Mesenchymal stem cell (in vitro differentiated cells and primary cell): ENCODE measurements at places on chromosomes 6 and 20.

GRCh38 chr20:55533632-55534031, 471.7 kb downstream of the CBLN4 start:
- DNase-seq = no peak

- no peak for DNase-seq
Measured at GRCh38 chr20:3281437-3281836, 42.4 kb upstream of the SLC4A11 start.

GRCh38 chr6:138092686-138093085, 14.5 kb downstream of the PERP start:
- DNase-seq = no peak

DNA sequence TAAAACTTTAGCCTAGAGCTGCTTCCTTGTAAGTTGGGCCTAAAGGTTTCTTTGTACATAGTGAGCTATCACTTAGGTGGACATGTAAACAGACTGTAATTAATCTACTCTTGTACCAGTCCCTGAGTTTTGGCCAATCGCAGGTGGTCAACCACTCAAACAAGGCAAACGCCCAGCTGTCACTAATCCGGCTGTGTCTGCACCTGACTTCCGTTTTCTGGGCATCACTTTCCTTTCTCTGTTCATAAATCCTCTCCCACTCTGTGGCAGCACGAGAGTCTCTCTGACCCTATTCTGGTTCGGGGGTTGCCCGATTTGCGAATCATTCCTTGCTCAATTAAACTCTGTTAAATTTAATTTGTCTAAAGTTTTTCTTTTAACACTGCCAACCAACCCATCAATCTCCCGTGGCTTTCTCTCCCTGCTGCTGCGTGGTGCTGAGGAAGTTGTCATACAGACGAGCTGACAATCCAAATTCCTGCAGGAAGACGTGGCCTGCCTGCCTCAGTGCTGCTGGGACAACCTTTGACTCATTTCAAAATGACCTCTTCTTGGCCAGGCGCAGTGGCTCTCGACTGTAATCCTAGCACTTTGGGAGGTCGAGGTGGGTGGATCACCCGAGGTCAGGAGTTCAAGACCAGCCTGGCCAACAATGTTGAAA, 206.3 kb downstream of the QKI start:
- DNase-seq = no peak

DNA sequence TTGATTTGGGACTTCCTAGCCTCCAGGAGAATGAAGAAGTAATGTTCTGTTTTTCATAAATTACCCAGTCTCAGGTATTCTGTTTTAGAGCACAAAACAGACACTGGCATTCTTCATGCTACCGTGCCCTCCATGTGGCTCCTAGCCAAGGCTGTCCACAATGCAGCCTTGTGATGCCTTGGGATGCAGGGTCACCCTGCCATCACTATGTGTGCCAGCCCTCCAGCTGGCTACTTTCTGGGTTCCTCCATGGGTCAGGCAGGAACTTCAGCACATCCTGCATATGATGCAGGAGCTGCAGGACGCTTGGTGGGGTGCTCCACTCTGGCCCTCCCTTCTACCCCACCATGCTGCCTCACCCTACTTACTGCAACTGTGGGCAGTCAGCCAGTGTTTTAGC, 38.0 kb upstream of the FAM50B start:
- DNase-seq = no peak

- no peak for DNase-seq
Measured at GRCh38 chr20:49866051-49866450, 49.3 kb downstream of the SPATA2 start.

GRCh38 chr20:59518881-59519706, 85.2 kb upstream of the PHACTR3 start:
- peak; percentile 24 for DNase-seq

DNA sequence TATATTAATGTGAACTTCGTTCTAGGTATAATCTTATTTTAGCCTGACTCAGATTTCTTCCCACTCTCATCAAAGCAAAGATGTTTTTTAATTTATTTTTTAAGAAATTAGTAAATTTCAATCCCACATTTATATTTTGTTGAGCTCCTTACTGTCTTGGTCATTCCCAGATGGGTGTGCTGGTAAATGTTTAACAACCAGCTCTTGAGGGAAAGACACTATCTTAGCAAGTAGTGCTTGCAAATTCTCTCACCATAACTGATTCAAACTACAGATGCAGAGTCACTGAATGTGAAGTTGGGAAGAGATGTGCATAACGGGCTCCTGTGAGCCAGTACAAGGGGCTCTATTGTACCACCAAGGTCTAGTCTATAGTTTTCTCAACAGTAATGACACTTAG, 29.8 kb upstream of the BTN3A2 start:
- DNase-seq = no peak

GRCh38 chr6:5150551-5151075, 65.5 kb downstream of the PPP1R3G start:
- no peak for DNase-seq

GRCh38 chr6:10194816-10195672, 219.8 kb downstream of the TFAP2A start:
- DNase-seq = no peak

- no peak for DNase-seq
Measured at GRCh38 chr20:54535746-54536145, 60.4 kb downstream of the DOK5 start.

GRCh38 chr20:23652926-23653325, 15.2 kb upstream of the CST3 start:
- DNase-seq = no peak

DNA sequence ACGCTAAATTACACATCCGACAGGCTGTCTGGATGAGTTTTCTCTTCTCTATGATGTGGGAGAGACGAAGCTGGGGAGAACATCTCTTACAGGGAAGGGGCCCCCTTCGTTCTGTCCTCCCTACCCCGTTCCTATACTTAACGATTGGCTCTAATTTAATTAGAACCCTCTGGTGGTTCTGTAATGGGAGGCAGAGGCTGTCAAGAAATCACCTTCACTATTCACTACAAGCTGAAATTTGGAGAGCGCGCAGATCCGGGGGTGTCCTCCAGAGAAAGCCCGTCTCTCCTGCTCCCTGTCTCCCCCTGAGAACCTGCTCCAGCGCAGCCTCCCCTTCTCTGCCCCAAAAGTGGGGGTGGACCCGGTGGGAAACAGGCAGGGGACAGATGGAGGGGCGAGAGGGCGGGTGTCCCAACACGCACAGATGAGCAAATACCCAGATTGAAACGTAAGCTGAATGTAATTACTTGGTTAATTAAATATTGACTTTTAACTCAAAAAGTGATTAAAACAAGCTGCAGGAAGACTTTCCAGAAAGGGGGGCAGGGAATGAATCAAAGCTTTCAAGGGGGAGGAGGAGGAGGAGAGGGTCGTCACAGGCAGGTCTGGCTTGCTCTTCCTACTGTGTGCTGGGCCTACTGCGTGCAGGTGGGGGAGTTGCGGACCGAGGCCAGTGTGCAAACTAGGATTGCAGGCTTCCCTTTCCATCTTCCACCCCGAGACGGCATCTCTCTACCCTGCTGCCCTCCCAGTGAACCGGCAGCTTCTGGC, 1.3 kb downstream of the SULF2 start:
- DNase-seq = no peak

DNA sequence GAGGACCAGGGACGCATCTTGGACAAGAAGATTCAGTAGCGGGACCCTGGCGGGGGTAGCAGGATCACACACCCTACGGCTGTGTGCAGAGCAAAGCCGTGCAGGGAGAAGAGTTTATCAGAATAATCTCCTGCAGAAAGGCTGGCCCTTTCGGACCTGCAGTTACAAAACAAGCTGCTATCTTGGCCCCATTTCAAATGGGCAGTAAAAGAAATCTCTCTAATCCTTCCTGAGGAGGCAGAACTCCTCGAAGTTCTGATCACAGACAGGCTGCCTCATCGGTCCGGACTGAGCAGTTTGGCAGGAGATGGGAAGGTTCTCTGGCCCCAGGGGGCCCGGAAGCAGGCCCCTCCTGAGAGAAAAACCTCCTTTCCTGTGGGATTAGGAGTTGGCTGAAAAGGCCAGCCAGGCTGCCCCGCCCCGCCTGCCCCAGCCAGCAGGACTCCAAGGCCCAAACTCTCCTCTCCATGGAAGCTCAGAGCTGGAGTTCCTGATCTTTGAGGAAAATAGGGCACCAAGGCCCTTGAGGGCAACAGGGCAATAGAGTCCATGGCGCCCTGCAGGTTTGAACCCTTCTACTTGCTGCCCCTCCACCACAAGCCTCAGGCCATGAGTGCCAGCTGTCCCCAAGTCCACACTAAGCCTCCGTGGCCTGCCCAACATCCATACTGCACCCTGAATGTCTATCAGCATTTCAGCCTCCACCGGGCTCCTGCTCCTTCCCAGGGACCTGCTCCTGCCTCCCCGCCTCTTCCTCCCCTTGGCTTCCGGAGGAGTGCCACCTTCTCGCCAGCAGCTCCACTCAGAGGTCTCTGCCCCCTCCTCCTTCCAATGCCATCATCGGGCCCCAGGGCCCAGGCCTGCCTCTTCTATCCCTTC, 141.3 kb downstream of the PREX1 start:
- DNase-seq = no peak

- peak; percentile 89 for DNase-seq
Measured at GRCh38 chr6:133644892-133645619, 243.9 kb upstream of the TCF21 start.

DNA sequence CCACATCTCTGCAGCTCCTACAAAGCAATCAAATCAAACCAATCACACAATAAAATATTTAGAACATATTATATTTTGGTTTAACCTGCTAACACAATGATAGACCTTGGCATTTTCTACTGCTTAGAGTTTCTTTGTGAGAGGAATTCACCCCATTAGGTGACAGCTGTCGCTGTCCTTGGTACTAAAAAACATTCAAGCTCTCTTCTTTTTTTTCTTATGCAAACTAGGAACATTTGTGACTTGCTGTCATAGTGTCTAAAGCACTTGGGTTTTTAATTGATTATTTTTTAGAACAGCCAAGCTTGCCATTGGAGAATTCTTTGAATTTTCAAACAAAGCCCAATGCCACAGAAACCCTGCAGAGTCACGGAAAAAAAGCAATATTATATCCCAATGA, 46.4 kb downstream of the CNR1 start:
- no peak for DNase-seq

GRCh38 chr6:102126488-102126887, 733.0 kb downstream of the GRIK2 start:
- DNase-seq = no peak
